ENCODE measurements at places on chromosomes 6 and 20.

DNA sequence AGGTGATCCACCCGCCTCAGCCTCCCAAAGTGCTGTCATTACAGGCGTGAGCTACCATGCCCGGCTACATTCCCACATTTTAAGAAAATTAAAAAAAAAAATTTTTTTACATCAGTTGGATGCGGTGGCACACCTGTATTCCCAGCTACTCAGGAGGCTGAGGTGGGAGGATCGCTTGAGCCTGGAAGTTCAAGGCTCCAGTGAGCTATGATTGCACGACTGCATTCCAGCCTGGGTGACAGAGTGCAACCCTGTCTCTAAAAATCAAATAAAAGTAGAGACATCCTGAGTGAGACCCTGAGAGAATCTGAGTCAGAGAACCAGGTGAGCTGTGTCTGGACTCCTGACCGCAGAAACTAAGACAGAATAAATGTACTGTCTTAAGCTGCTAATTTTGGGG is 38.8 kb downstream of the PIM1 start:
- DNase-seq: no peak

DNA sequence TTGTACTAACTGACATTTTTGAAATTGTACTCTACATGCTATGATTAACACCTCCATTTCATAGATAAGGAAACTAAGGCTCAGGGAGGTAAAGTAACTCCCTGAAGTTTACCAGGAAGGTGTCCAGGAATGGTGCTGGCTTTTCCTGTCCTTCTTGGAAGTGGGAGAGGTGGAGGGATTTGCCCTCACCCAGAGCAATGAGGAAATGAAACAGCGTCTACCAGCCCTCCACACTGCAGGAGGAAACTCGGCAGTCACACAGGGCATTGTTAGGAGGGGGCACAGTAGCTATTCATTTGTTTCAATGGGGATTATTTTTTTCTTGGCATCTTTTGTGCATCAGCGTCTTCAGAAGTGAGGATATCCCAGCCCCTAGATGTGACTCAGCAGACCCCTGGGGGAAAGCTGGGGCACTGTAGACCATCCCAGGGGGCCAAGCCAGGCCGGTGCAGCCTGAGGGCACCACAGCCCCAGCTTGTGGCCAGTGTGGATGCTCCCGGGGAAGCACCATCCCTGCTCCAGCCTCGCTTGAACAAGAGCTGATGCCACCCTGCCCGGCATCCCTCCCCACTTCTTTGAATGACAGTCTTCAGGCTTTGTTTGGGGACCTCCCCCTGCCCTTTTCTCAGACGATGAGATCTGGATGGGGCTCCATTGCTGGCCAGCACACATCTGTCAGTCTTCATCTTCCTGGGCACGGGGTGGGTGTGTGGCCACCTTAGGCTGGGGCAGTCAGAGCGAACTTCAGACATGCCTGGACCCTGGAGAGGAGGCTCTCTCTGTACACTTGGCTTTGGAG is 224.4 kb upstream of the PMEPA1 start:
- DNase-seq: no peak

DNA sequence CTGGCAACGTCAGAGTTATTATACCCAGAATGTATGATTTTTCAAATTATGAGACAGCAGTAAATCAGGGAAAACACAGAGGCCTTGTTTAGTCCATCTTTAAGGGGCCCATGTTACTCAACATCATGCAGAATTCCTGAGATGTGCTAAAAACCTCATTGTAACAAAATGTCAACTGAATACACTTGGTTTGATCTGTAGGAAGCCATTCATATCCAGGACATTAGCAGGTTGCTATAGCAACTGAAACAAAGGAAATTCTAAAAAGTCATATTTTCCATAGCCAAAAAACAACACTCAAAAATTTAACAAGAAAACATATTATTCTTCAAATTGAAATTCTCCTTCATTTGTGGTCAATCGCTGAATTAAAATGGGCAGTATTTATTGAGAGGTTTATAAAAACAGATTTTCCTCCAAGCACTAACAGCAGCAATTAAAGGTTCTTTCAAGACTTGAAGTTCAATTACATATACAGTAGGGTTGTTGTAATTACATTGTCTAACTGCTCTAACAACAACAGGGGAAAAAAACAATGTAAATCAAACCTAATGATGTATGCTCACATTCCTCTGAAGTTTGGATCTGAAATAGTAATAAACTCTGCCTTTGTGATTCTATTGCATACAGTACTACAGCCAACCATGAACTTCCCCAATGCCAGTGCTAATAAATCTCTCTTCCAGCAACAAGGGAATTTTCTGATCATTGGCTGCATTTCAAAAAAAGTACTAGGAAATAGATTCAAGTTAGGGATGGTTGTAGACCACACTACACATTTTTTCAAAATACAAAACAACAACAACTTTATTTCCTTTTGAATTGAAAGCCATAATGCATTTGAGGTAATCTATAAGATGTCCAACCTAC is 34.9 kb downstream of the COL12A1 start:
- no peak for DNase-seq

GRCh38 chr6:48614326-48614725 is 503.3 kb upstream of the PTCHD4 start:
- no peak for DNase-seq

DNA sequence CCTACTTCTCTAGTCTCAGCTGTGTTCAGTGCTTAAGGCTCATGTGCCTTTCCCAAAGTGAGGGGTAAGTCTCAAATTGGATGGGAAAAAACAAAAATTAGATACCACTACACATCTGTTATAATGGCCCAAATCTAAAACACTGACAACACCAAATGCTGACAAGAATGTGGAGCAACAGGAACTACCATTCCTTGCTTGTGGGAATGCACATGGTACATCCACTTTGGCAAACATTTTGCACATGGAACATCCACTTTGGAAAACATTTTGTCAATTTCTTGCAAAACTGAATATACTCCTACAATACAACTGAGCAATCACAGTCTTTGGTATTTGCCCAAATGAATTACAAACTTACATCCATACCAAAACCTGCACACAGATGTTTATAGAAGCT is 109.3 kb downstream of the TENT5A start:
- no peak for DNase-seq

GRCh38 chr6:129345890-129346289 is 364.1 kb downstream of the ARHGAP18 start:
- DNase-seq: no peak

GRCh38 chr20:50772420-50773185 is 22.3 kb upstream of the BCAS4 start:
- DNase-seq: no peak

DNA sequence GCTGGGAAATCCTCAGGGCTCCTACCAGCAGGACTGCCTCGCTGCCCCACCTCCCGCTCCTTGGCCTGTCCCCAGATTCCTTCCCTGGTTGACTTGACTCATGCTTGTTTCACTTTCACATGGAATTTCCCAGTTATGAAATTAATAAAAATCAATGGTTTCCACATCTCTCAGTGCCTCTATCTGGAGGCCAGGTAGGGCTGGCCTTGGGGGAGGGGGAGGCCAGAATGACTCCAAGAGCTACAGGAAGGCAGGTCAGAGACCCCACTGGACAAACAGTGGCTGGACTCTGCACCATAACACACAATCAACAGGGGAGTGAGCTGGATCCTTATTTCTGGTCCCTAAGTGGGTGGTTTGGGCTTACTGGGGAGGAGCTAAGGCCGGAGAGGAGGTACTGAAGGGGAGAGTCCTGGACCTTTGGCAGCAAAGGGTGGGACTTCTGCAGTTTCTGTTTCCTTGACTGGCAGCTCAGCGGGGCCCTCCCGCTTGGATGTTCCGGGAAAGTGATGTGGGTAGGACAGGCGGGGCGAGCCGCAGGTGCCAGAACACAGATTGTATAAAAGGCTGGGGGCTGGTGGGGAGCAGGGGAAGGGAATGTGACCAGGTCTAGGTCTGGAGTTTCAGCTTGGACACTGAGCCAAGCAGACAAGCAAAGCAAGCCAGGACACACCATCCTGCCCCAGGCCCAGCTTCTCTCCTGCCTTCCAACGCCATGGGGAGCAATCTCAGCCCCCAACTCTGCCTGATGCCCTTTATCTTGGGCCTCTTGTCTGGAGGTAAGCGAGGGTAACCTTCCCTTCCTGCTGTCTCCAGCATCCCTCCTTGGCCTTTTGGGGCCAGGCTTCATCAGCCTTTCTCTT is at the start of gene CFB:
TSS of gene CFB (plus strand) at position 589 of the 863 bp plus-strand sequence. CDS start at position 716, 127 bp downstream.
- DNase-seq: no peak

GRCh38 chr6:100465701-100466409 is 1.1 kb upstream of the SIM1 start:
- DNase-seq: no peak

- no peak for DNase-seq
Measured at GRCh38 chr6:64955435-64955848, 751.6 kb downstream of the EYS start.

- DNase-seq: no peak
Measured at GRCh38 chr20:56423211-56423610, 11.2 kb downstream of the CASS4 start.

DNA sequence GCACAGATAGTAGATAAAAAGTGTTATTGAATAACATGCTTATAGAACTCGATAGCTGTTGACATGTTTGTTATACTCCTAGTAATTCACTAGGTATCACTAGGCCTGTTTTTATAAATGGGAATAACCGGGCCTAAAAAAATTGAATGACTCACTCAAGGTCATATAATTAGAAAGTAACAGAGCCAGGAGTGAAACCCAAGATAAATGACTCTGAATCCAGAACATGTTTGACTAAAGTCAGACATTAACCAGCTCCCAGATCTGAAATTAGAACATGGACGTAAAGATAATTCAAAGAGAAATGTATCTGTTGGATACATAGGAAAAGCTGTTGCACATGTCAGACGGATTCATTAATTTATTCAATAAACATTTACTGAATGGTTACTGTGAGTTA is 26.9 kb downstream of the RGS17 start:
- DNase-seq: no peak

- no peak for DNase-seq
Measured at GRCh38 chr6:10901770-10902169, 14.9 kb downstream of the SYCP2L start.

DNA sequence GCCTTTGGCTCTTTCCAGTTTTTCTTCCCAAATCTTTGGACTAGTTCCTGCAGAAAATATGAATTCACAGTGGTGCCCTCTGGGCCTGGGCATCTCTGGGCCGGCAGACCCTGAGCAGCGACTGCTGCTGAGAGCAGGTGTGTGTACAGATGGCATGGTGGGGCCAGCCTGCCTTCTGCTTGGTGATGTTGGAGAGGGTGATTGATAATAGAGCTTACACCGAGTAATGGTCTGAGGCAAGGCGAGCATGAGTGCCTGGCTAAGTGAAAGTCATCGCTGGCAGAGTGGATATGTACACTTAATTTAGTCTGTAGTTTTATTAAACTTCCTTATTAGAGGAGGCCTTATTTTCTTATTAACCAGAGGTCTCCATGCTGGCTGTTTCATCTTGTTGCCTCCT is 156.9 kb downstream of the CDKAL1 start:
- DNase-seq: no peak

- no peak for DNase-seq
Measured at GRCh38 chr6:15995493-15995892, 133.4 kb upstream of the MYLIP start.

GRCh38 chr6:105594821-105595220 is 191.9 kb upstream of the PREP start:
- no peak for DNase-seq

DNA sequence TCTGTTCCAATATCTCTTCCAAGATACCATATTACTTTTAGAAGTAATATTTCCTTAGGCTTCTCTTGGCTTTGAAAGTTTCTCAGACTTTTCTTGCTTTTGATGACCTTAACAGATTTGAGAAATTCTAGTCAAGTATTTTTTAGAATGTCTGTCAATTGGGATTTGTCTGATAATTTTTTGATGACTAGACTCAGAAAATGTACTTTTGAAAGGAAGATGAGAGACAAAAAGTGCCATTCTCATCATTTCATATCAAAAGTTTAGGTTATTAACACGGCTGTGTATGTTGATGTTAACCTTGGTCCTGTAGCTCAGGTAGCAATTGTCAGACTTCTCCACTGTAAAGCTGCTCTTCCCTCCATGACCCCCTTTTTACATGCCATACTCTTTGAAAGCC is 651.5 kb downstream of the EYS start:
- DNase-seq: no peak

GRCh38 chr20:20396794-20397193 is 28.9 kb downstream of the INSM1 start:
- no peak for DNase-seq

GRCh38 chr6:65776332-65776731 is 69.3 kb upstream of the EYS start:
- DNase-seq: no peak

DNA sequence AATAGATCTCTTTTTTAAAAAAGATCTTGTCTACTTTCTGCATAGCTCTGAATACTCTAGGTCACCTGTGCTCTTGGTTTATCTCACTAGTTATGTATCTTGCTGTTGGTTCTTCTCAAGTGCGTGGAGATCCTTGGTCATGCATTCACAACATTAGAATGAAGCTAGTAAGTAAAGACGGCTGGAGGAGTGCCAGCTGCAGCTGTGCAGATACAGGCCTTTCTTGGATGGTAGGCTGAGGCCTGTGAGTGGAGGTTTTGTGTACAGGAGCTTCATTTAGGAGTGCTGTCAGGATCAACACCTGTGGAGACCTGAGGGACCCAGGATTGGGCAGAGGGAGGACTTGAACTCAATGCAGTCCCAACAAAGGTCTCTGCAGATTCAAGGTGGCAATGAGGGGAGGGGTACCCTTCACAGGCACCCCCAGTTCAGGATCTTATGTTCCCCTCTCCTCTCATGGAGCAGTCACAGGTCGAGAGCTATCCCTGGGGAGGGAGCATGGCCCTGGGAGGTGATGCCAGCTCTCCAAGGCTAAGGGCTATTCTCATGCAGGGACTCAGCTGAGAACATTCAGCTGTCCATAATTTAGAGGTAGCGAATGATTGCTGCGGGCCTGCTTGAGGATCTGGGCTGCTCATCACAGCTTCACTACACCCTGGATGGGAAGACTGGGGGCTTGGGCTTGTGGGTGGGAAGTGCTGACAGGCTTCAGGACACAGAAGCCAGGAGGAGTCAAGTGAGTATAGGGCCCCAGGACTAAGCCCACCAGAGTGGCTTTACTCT is 98.9 kb upstream of the ENPP5 start:
- DNase-seq: no peak

GRCh38 chr6:119322034-119322433 is 27.5 kb downstream of the MAN1A1 start:
- DNase-seq: no peak

GRCh38 chr6:13024616-13025015 is 303.7 kb downstream of the TBC1D7 start:
- DNase-seq: no peak

- DNase-seq: no peak
Measured at GRCh38 chr6:31666337-31666965, 571 bp downstream of the CSNK2B start.

DNA sequence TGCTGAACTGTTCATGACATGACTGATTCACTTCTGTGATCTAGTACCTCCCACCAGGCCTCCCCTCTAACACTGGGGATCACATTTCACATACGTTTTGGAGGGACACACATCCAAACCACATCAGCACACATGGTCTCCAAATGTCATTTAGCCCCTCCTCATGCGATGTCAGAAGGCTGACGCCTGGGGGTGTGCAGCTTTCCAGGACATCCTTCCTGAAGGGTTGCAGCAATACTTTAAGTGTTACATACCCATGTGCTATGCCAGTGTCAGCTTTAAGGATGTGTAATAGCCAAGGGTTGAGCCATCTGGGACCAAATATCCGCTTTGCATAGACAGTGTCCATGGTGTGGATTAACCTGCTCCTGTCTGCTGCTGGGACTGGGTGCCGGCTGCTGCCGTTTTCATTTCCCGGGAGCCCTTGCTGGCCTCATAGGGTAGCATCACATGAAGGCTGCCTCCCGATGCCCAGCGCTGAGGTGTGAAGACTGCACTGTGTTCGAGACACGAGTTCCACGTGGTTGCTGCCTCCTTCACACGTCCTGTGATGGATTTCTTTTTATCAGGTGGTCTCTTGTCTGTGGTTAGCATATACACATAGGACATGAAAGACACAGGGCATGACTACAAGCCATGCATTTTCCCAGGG is 219.0 kb downstream of the THBS2 start:
- no peak for DNase-seq
